ENCODE measurements at places on chromosomes 1 and 21.
A peak's percentile ranks its signal among the peaks of the same experiment; 100 is the strongest.

DNA sequence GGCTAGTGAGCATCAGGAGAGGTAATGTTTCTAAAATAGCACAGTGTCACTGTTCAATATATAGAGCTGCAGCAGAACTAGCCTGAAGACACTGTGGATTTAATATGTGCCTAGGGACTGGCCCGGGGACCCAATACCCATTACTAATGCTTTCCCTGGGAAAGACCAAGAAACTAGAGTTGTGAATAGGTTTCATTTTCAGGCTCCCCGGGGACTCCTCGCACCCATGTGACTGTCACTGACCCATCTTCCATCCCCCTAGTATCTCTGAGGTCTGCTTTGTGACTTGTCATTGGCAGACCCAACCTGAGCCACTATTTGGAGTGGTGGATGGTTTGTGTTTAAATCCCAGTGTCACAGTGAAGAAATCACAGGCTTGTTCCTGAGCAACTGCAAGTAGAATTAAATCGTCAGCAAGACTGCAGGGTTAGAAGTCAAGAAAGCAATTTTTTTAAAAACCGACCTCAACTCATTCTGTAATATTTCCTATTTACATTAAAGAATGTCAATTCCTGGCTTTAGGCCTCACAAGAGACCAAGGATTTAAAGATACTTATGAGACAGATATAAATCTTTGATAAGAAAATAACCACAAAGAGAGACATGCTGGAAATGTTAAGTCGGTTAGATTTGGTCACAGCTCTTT is 130.0 kb upstream of the TNR start:
- no peak for DNase-seq

DNA sequence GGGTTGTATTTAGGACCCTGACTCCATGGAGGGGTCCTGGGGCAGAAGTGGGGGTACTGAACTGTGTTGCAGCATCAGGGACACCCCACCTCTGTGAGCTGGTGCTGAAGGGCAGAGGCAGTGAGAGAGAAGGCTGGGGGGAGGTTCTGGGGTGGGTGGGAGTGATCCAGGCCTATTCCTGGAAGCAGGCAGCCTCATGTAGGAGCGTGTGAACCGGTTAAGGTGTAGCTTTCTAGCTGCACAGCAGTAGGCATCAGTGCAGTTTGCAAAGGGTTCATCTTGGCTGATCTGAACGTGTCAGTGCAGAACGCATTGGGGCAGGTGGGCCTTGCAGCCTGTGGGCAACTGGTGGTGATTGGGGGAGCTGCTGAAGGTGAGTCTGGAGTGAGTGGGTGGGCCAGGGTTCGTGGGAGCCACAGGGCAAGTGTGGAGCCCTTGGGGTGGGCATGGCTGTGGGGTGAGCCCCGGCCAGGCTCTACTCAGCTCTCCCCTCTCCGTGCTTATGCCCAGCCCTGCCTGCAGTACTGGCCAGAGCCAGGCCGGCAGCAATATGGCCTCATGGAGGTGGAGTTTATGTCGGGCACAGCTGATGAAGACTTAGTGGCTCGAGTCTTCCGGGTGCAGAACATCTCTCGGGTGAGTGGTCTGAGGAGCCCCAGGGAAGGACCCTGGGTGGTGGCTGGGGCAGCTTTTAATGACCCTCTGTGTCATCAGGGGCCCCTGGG is 86.7 kb downstream of the PTPRU start:
- no peak for DNase-seq

GRCh38 chr1:219337588-219337987 is 163.9 kb downstream of the LYPLAL1 start:
- no peak for DNase-seq

DNA sequence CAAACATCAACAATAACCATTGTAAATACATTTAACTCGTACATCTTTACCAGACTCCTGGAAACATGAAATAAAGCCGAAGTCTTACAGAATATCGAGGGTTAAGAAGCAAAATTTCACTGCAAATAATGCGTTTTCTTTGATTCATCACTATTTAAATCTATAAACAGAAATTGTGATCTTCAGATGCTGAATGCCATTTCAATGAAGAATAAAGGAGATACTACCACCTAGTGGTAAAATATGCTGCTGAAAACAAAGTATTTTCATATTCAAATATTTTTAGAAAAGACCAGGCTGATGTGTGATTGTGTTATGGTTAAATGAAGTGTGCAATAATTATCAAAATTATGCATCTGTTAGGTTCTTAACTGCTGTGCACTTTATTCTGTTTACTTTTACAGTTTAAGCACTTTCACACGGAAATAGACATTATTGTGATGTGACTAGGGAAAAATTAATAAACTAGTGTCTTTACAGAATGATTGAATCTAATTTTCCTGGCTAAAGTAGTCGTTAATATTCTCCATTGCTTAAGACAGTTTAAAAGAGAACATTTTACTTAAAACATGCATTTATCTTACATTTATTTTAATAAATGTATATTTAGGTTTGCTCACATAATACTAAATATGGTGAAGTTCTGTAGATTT is 1093.1 kb downstream of the MRPL39 start:
- DNase-seq: peak; percentile 20

GRCh38 chr1:159084152-159084551 is 7.6 kb upstream of the AIM2 start:
- no peak for DNase-seq

DNA sequence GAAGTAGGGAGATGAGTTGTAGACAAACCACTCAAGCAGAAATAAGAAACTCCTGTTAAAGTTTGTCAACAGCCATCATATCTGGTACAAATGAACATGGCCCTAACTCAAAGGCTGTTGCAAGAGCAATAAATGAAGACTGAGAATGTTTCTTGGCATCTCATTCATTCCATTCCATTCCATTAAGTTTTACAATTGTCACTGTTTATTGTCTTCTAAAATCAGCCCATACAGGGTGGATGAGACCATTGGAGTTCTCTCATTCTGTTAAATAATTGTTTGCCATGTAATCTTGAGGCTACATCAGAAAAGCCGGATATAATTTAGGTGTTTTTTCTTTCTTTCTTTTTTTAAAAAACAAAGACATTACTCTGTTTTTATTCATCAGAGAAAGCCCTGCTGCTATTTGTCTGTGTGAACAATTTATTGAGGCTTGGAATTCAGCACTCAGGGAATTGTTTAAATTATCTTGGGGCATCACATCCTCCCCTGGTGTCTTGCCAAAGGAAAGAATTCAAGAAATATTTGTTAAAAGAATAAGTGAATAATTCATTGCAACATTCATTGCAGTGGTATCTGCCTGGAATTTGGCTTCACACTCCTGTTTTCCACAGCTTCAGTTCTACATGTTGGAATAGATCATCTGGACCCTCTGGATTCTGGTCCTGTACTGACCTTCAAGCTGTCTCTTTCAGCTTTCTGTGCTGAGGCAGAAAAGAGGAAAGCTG is 604.5 kb downstream of the PLPP3 start:
- no peak for DNase-seq

DNA sequence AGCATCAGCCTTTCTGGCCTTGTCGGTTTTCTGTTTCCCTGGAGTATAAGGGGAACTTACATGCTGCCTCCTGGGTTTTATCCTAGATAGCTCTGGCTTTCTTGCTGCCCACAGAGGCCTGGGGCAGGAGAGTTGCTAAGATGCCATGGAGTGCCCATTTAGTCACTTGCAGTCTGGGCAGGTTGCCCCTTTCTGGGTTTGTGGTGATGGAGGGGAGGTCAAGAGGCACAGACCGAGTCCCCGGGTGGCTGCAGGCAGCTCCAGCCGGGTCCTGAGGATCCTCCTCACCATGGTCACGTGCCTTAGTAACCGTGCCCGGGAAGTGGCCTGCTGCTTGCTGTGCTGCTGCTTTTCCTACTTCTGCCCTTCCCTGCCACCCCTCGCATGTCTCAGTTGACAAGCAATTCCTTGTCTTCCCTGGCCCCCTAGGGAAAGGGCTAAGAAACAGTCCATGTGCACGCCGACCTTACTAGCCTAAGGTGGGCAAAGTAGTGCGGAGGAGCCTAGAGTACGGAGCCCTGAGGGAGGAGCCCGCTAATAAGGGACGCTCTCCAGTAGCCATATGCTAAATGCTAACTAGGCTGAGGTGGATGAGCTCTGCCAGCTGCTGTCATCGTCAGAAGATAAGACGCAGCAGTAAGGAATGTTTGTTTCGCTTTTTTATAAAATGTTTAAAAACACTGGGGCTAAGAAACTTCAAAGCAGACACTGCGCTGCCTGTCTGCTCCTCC is 34.8 kb downstream of the CLCA1 start:
- peak; percentile 53 for DNase-seq

GRCh38 chr1:92404661-92405060 is 82.1 kb downstream of the GFI1 start:
- no peak for DNase-seq

DNA sequence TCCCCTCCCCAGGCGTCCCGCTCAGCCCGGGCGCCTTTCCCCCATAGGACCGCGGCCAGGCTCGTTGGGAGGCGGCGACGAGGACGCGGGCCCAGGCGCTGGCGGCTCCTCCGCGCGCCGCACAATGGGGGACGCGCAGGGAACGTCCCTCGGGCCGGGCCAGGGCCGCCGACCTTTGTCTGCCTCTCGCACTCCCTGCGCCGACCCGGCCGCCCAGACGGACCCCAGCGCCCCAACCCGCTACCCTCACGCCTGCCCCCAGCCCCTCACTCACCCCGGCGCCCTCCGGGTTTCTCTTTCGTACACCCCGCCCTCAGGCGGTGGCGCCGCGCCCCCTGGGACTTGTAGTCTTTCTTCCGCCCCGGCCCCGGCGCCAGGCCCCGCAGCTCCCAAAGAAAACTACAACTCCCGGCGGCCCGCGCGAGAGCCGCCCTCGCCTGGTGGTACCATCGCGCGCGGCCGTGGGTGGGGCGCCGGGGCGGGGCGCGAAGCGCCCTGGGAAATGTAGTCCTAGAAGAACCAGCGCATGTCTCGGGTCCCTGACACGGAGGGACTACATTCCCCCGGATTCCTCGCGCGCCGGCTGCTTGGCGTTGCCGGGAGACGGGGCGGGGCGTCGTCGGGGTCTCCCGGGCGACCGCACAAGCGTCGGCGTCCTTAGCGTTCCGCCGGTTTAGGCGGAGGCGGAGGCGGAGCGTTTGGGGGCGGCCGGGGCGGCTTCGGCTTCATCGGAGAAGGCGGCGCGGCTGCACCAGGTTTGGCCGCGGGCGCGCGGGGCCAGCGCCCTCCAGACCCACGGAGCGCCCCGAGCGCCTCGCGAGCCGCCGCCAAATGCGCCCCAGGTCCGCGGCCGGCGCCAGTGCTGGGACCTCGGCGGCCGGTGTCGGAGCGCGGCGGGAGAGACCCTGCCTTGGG is at the start of gene C1orf159:
C1orf159 (minus strand) TSS at position 304 of the 915 bp plus-strand sequence. CDS start 24,546 bp downstream, outside the sequence.
- peak; percentile 98 for DNase-seq

DNA sequence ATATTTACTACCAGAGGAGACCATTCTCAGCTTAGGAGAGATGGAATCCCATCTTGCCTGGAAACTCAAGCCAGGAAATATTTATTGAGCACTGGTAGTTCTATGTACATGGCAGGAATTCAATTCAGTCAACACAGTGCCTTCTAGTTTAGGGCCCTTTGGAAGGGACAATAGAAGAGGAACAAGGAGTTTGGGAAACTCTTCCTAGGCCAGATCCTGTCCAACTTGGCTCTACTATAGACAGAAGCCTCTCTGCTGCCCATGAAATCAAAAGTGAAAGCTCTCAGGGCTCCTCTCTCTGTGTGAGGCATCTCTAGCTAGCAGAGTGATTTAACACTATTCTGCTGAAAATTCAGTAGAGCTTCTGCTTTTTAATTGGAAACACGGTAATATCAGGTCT is 244.6 kb upstream of the MAP1LC3C start:
- no peak for DNase-seq

GRCh38 chr21:32921632-32922230 is 104.0 kb upstream of the OLIG2 start:
- DNase-seq: peak; percentile 25

DNA sequence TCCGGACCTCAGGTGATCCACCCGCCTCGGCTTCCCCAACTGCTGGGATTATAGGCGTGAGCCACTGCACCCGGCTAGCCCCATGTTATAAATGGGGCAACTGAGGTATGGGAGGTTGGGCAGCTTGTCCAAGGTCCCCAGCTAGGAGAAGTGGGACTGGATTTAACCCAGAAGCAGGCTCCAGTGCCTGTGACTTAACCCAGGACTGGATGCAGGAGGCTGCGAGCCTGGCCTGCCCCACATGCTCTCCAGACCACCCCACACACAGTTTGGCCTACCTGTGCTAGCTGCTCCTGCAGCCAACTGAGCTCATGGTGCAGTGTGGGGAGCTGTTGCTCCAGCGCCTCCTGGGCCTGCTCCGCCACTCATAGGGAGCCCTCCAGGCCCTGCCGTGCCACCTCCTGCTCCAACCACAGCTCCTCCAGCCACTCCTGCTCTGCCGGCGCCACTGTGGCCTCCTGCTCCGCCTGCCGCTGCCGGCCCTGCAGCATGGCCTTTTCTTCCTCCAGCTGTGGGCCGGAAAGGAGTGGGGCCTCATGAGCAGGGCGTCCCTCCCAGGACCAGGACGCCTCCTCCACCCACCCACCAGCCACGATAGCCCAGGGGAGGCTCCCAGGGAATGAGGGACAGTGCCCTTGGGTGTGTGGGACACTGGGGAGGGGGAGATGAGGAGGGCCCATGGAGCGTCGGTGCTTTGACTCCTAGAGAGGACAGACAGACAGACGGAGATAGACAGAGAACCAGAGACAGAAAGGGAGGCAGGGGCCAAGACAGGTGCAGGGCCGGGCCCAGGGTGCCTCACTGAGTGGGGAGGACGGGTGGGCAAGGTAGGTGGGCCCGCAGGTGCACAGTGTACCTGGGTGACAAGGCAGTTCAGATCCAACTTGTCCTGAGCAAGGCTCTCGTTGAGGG is 12.4 kb upstream of the NBPF1 start:
- no peak for DNase-seq

DNA sequence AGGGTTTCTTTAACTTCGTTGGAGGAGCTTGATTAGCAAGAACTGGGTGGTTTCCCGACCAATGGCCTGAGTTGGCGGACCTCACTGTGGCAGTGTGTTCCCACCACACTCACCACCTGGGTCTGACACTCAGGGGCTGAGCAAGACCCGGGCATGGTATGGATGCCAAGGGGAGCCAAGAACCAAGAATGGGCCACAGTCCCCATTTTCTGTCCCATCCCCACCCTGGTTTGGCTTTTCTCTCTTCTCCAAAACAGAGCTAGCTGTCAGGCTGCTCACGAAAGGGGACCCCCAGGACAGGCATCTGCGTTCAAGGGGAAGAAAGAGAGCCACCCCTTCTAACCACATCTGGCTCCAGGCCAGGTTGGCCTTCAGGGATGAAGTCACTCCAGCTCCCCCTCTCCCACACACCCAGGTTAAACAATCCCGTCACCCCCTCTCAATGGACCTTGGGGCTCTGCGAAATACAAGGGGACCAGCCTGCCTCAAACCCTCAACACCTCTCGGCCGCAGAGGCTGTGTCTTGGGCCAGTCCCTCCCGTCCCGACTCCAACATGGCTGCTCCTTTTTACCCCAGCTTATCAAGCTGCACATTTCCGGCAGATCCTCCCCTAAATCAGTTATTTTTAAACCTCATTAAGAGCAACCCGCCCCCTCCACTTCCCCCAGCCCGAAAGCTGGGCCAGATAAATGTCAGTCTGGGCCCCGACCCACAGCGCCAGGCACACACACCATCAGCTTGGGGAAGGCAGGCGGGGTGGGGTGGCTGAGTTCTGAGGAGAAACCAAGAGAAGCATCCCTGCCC is 3.4 kb downstream of the TAGLN2 start:
- peak; percentile 8 for DNase-seq

- DNase-seq: no peak
Observed at GRCh38 chr1:245673881-245674414, 519.2 kb downstream of the KIF26B start.

- no peak for DNase-seq
Observed at GRCh38 chr1:63107066-63107465, 215.3 kb upstream of the FOXD3 start.

GRCh38 chr21:38821959-38822682 is 16.4 kb downstream of the ETS2 start:
- DNase-seq: no peak

All from HT-29 (cell line).